Activated CD8-positive, alpha-beta memory T cell treated with anti-CD3 and anti-CD28 coated beads, Interleukin-2, amount 50 U/mL, for 48 hours (primary cell): ENCODE measurements at places on chromosomes 3 and 15.
A peak's percentile ranks its signal among the peaks of the same experiment; 100 is the strongest.

DNA sequence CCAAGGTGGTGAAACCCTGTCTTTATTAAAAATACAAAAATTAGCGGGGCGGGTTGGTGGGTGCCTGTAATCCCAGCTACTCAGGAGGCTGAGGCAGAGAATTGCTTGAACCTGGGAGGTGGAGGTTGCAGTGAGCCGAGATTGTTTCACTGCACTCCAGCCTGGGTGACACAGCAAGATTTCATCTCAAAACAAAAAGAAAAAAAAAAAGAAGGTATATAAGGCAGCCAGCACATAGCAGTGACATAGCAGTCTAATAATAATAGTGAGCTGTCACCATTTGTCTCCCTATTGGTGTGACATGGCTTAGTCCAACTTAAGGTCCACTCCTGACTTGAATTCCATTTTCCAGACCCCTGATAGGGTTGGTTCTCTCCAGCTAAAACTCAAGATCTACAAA lies 8.8 kb upstream of the LACTB start:
- no peak for DNase-seq

DNA sequence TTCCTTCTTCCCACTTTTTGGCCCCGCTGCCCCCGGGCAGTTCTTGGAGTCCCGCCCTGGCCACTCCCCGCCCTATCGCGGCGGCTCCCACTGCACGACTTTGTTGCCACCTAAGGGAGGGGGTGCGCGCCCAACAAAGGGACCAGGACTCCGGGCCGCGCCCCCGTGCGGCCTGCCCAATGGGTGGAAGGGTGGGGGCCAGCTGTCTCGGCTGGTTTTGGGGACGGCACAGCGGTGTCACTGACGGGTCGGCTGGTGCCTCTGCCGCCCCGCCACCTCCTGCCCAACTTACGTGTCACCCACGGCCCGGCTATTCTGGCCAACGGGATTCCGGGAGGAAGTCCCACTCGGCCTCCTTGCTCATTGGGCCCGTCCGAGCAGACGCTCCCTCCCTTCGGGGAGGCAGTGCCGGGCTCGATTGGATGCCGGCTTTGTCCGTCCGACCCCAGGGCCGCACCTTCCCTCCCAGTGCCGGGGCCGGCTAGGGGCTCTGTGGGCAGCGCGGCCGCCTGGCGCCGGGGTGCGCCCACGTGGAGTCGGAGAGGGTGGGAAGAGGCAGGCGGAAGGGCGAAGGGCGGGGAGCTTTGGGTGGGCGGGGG lies at the start of gene GOLIM4:
TSS of gene GOLIM4 (minus strand) at position 314 of the 599 bp plus-strand sequence. CDS start 639 bp downstream, outside the sequence.
- DNase-seq, result peak; percentile 82

DNA sequence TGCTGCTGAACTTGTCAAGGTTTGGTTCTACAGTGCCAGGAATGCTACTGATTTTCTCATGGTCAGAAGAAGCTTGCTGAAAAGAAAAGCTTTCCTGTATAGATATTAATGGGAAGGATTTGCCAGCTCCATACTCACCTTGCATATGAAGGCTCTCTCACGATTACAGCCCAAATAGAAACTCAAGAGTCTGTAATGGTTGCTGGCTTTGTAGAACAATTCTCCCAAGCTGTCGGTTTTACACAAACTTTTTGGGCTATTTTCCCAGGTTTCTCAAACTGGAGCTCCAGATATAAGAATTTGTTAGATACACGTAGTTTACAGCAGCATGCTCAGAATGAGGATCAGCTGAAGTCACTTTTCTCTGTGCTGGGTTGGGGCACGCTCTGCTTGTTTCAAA lies 30.1 kb upstream of the LRRC3B start:
- no peak for DNase-seq

DNA sequence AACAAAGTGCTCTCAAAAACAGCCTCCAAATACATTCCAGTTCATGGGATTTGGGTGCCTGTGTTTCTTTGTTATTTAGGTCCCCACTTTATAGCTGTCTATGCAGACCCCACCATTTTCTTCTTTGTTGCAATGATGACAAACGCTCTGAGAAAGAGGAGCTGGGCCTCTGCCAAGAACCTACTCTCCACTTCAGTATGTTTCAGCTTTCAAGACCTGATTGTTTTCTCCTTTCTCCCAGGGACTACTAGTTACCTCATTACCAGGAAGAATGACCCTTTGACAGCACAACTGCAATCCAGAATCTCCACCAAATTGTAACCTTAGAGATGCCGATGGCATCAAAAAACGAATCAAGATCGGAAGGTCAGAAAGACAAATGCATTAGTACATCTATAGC lies 236.8 kb downstream of the MEIS2 start:
- no peak for DNase-seq

- DNase-seq, result no peak
Measured at GRCh38 chr3:60594025-60594424, 657.2 kb downstream of the FHIT start.

DNA sequence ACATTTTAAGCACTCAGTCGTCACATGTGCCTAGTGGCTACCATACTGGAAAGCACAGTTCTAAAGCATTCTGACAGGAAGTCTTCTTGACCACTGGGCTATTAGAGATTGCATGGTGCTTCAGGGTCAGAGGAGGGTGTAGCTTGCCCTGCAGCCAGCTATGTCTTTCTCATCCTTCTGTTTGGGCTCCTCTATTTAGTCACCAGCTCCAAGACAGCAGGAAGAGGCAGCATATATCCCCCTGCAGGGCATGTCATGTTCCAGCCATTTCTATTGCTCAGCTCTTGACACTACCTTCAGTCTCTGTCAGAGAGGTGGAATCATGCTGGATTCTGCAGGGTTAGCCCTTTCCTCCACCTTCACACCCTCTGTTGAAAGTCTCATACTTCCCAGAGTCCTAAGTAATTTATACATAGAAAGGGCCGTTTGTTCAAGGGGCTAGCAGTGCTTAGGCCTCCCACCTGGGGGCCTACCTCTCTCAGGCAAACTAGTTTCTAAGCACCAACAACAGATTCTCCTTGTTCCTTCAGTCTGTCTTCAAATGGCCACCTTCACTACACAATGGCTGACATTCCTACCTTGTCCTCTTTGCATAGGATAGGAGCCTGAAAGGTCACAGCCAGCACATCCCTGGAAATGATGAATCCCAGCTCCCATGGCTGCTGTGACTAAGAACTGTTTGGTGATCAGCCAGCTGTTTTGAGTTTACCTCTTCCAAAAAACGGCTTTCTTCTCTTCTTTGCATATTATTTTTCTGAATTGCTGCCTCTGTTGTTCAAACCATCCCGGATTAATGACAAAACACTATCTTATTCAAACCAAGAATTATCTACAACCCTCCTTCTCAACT lies 115.7 kb upstream of the BFSP2 start:
- DNase-seq, result no peak

DNA sequence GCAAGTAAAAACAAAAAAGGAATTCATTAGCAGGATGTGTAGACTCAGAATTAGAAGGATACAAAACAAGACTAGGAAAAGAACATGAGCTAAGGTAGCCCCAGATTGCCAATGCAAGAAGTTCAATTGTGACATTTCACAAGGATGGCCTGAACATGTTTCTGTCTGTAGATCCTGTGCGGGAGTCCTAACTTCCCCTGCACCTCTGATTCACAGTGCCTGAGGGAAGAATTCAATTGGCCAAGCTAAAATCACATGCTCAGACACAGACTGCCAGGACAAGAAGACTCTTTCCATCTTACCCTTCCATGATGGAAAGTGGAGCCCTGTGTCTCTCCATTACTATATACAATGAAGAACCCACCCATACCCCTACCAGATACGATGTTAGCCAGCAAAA lies 251.5 kb downstream of the KCNH8 start:
- no peak for DNase-seq

GRCh38 chr15:50049871-50050270 lies 69.2 kb downstream of the ATP8B4 start:
- DNase-seq, result no peak

GRCh38 chr15:96559087-96559486 lies 228.6 kb downstream of the NR2F2 start:
- DNase-seq, result no peak

GRCh38 chr3:64188810-64189560 lies 36.3 kb downstream of the PRICKLE2 start:
- no peak for DNase-seq

DNA sequence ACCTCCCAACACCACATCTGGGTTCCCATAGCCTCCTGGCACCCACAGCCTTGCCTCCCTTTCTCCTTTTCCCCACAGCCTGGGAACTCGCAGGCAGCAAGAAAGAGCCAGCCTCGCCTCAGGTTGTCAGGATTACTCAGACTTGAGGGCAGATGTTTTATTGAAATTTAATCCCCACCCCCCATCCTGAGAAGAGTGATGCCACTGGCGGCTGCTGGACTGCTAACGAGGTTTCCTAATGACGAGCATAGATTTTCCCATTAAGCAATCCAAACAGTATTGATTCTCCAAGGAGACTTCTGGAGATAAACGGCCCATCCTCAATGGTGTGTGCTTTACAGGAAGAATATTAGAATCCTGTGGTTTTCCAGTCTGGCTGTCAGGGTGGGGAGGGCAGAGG lies 13.7 kb downstream of the SHF start:
- no peak for DNase-seq

DNA sequence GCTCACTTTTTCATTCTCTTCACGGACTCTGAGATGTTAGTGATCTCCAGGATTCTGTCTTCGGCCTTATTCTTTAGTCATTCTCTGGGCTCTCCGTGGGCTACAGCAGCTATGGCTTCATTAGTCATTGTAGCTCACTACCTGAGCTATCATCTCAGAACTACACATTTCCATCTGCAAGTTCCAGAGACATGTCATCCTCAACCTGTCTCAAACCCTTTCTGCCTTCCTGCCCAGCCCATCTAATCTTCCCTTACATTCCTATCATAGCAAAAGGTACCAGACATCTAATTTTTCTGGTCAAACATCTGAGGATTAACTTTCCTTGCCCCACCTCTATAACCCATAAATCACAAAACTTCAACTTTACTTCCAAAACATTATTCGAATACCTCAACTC lies 13.2 kb downstream of the TSPAN3 start:
- no peak for DNase-seq

DNA sequence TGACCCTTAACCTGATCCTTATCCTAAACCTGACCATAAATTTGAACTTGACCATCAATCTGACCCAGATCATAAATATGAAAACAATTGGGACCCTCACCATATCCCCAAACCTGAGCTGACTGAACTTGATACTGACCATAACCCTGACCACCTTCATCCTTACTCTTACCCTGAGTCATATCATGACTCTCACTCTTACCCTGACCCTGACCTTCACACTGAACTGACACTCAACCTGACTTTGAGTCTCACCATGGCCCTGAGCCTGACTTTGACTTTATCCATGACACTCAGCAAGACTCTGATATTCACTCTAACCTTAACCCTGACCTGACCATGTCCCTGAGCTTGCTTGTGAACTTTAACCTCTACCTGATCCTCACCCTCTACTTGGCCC lies 34.3 kb upstream of the SLC25A26 start:
- no peak for DNase-seq

DNA sequence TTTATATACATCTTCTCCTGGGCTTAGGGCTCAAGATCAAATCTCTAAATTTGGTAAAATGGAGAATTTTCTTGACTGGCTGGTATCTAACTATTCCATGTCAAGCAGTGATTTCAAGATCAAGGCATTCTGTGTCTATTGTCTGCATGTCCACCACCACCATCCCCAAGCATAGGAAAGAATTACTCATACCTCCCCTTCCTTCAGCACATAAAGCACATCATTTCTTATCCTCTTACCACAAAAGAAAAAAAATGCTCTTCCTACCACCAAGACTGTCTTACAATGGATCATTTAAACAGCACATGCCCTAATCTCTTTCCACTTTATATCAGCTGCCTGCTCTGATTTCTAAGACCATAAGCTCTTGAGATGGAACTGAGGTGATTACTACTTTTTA lies 470.5 kb upstream of the THBS1 start:
- no peak for DNase-seq

GRCh38 chr15:95948411-95948810 lies 382.1 kb upstream of the NR2F2 start:
- DNase-seq, result no peak

DNA sequence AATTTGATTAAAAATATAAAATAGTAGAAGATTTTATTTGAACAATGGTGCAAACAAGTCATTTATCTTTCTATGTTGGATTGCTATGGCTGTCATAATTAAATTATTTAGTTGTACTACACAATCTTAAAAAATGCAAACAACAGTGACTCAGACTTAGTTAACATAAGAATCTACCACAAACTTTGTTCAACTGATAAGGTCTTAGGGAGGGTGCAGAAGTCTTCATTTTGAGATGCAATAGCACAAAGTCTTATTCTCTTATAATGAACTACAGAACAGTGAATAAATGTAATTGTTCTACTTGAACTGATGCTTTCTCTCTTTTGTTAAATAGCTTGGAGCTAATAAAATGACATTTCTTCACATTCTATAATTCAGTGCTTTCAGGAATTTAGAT lies 482.8 kb upstream of the NAALADL2 start:
- DNase-seq, result no peak

DNA sequence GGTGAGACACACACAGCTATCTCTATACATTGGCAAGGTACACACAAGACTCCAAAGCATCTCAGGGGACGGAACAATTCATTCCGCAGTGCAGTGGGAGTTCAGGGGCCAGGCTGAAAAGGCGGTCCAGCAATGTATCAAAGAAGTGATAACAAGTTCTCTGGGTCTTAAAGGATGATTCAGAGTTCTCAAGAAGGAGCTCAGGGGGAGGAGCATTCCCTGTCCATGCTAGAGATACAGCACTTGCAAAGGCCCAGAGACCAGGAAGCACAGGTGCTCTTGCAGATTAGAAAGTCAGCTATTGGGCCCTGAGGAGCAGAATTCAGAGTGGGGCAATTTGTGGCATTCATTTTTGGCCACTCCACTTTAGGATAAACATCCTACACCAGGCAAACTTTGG lies 34.9 kb downstream of the MECOM start:
- DNase-seq, result no peak

GRCh38 chr15:58748040-58748851 lies 1.3 kb downstream of the ADAM10 start:
- DNase-seq, result no peak

GRCh38 chr3:191283400-191283799 lies 45.8 kb upstream of the CCDC50 start:
- DNase-seq, result no peak

GRCh38 chr15:52439470-52439869 lies 89.2 kb downstream of the MYO5A start:
- DNase-seq, result no peak

- no peak for DNase-seq
Measured at GRCh38 chr3:129180461-129180860, 3.2 kb downstream of the CNBP start.

- DNase-seq, result no peak
Measured at GRCh38 chr3:108342837-108343486, 46.6 kb downstream of the HHLA2 start.

DNA sequence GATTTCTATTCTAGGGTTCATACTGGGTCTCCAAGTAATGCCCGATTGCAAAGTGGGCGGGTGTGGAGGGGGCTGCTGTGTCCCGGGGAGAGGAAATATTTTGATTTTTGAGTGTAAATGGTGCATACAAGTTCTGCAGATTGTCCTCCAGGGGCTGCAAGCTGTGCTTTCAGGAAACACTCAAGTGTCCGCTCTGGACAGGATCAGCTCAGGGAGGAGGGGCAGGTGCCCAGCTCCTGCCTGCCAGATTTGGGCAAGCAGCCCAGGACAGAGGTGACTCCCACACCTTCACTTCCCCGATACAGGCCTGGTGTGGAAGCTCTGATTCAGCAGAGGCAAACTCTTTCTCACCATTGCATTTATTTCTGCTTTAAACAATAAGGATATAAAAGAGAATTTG lies 142.7 kb downstream of the ALDH1A2 start:
- no peak for DNase-seq
